Sciatic nerve (tissue), 2 donors: ENCODE measurements at places on chromosomes 3 and 15. TPM values are rescaled to one million over a fixed set of nuclear protein-coding genes. Genes with fewer than 3 reads are reported as not detected.

DNA sequence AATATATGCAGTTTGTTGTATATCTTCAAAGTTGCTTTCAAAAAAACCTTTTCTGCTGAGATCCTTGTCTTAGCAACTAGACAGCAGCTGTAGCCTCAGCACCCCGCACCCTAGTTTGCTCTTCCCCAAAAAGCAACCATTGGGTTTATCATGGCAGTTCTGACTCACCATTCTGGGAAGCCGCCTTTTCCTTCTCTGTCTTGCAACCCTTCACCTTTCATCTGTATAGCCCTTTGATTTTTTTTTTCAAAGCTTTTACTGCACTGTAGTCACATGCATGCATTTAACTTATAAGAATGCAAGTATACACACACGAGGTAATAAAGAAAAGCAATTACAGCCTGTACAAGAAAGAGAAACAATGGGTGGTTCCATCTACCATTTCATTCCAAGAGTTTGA, 65.1 kb upstream of the THBS1 start:
- no peak for DNase-seq

DNA sequence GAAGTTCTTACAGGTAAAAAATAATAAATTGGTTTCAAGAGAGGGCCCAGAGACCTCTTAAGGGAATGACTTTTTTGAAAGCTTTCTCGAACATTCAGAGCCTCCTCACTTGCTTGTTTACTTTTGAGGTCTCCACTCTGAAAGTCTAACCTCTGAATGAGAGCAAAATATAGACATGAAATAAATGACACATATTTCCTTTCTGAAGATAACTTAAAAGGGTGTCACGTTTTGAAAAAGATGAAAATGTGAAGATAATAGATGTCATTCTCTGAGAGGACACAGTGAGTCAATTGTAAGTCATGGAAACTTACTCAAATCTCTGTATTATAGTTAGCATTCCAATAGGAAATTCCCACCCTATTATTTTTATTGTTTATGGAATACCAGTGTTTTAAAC, 44.6 kb downstream of the HACD2 start:
- no peak for DNase-seq

Gene DPPA2
- not detected for total RNA-seq

Gene FETUB
- total RNA-seq: not detected

DNA sequence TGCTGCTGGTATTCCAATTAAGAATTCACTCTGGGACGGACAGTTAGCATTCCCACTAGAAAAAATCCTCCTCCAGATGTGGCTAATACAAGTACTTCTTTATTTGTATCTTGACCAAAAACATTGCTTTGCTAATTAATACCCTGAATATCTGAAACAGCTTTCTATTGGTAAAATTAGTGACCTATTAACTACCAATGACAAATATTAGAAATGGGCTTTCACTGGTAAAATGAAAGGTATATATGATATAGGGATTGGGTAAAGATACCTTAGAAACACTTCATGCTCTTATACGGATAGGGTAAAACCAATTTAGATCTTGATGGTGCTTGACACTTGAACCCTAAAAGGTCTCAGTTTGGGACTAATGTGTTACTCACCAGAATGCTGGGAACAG, 52.3 kb downstream of the CRTAP start:
- no peak for DNase-seq

- DNase-seq: no peak
These were observed 165.7 kb downstream of the GAP43 start for GRCh38 chr3:115788921-115789470.

GRCh38 chr3:14797731-14798130, 21.0 kb upstream of the FGD5 start:
- DNase-seq: peak; percentile 33

DNA sequence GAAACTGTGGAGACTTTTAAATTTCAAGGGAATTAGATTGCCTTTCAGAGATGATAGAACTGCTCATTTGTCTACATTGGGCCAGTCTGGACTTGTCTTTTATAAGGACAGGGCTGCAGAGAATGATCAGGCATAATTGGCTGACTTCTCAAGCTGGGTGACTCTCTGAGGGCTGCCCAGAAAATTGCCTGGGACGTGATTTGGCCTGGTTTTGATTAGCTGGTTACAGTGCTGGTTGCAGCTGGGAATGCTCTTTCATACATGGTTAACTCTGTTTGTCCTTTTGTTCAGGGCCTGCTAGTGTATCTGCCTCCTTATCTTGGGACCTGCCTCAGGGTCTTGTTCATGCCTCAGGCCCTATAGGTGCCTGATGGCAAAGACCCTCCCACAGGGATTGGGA, 245.6 kb downstream of the CLSTN2 start:
- DNase-seq: no peak

DNA sequence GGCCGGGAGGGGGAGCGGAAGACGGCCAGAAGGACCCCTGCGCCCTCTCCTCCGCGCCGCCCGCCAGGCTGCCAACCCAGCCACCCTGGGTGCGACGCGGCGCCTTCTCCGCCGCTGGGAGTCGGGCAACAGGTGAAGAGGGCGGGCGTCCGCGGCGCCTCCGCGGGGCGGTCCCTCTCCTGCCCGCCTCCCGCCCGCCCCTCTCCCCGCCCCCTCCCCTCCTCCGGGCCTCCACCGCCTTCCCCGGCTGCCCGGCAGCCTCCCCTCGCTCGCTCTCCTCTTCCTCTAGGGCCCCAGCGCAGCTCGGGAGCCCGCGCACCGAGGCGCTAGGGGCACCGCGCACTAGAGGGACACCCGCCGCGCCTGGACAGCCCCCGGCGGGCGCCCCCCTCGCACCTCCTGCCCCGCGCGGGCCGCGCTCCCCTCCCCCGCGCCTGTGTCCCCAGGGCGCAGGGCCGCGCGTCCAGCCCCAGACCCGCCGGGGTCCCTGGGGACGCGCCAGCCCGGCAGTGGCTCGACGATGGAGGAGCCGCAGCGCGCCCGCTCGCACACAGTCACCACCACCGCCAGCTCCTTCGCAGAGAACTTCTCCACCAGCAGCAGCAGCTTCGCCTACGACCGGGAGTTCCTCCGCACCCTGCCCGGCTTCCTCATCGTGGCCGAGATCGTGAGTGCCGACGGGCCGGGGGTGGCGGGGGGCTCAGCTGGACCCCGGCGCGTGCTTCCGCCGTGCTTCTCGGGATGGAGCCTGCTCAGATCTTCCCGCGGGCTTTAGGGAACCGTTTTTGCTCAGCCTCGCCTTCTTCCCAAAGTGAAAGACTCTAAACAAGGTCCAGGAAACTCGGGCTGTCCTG, at the start of gene CMTM8:
Gene CMTM8, plus strand, starts transcription at position 228 of the 854 bp plus-strand sequence. Its CDS starts 293 bp downstream, at position 521.
- DNase-seq: peak; percentile 65
